ENCODE measurements at places on chromosomes 6 and 20.

- no peak for DNase-seq
Observed at GRCh38 chr20:29298759-29299613, 1958.5 kb upstream of the DEFB115 start.

- DNase-seq, result no peak
Observed at GRCh38 chr20:32743237-32744112, at the start of gene COMMD7. Gene COMMD7 (minus strand): TSS chr20:32743467. CDS start chr20:32743391, 76 bp downstream.

GRCh38 chr6:105814745-105815536 lies 271.2 kb upstream of the PRDM1 start:
- DNase-seq, result no peak

GRCh38 chr6:41422161-41422560 lies 86.8 kb downstream of the NCR2 start:
- DNase-seq, result no peak

DNA sequence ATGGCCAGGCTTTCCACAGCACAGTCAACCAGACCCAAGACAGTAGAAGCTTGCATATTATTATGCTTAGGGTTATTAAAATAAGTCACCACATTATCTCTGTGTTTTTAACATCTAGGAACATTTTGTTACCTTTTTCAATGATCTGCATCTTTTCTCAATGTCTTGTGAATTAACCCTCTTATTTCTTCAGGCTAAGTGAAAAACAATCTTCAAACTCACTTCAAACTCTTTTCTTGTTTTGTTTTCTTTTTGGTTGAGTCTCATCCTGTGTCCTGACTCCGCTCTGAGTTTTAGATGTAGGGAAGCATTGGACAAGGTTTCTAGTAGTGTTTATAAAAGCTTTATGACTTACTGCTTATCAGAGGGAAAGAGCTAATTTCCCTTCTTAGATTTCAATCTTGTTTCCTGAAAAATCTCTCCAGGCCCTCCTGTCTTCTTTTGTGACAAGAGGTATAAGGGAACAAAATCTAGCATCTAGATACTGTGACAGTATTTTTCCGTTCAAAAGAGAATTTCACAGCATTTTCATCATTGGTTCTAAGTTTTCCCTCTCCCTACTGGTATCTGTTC lies 26.2 kb downstream of the NOX3 start:
- no peak for DNase-seq

DNA sequence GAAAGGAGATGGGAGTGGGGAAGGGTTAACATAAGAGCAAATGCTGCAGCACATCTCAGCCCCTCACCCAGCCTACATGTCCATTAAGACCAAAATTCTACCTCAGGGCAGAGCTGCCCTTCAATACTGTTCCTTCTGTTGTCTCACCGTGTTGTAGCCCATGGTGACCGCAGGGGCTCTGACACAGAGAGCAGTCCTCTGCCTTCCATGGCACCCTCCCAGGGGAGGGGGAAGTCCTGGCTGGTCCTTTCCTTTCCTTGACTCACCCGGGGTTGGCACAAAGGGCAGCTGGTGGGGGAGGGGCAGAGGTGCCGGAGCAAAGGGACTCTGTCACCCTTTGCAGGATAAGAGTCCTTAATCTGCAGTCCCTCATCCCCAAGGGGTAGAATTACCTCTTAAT lies 15.2 kb downstream of the NKX2-2 start:
- no peak for DNase-seq

- DNase-seq, result no peak
Observed at GRCh38 chr6:16137451-16137801, 8.5 kb downstream of the MYLIP start.
